ENCODE measurements at places on chromosomes 13 and 19. TPM values are rescaled to one million over a fixed set of nuclear protein-coding genes. Genes with fewer than 3 reads are reported as not detected.

Gene ZNF541
- total RNA-seq = not detected

Gene CPAMD8
- total RNA-seq = 3.5 TPM

Gene TMEM86B
- total RNA-seq = 2.3 TPM

Gene KLK15
- not detected for total RNA-seq

Gene EDNRB
- 48.1 TPM for total RNA-seq
